ENCODE measurements at places on chromosomes 11 and 22. TPM values are rescaled to one million over a fixed set of nuclear protein-coding genes. Genes with fewer than 3 reads are reported as not detected.

GRCh38 chr11:11580841-11581411, 40.9 kb downstream of the GALNT18 start:
- DNase-seq = peak; percentile 58
- H3K4me1 ChIP-seq = peaks cover 72% of the 10 kb centered on the region
- H3K27me3 ChIP-seq = no peaks in the 10 kb centered on the region
- no peak overlapping the region for H3K4me3 ChIP-seq

DNA sequence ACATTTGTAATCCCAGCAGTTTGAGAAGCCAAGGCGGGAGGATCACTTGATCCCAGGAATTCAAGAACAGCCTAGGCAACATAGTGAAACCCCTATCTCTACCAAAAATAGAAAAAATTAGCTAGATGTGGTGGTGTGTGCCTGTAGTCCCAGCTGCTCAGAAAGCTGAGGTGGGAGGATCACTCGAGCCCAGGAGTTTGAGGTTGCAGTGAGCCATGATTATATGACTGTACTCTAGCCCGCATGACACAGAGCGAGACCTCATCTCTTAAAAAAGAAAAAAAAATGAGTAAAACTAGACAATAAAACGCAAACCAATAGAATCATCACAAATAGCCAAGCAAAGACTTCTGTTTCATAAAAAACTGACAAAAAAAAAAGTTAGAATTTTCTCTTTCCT, 21.8 kb downstream of the NUCB2 start:
- peaks cover 54% of the 10 kb centered on the region for H3K36me3 ChIP-seq
- H3K27me3 ChIP-seq = no peaks in the 10 kb centered on the region
- DNase-seq = no peak

DNA sequence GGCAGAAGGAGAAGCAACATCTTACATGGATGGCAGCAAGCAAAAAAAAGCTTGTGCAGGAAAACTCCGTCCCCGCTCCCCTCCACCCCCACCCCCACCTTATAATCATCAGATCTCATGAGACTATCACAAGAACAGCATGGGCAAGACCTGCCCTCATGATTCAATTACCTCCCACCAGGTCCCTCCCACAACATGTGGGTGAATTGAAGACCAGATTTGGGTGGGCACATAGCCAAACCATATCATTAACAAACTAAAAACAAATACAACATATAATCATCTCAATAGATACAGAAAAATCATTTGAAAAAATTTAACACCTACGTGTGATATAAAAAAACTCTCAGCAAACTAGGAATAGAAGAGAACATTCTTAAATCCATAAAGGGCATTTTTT, 88.8 kb downstream of the BUD13 start:
- no peak for DNase-seq
- no peaks in the 10 kb centered on the region for H3K27me3 ChIP-seq
- no peak overlapping the region for H3K4me3 ChIP-seq
- H3K27ac ChIP-seq = no peak overlapping the region
- H3K36me3 ChIP-seq = no peaks in the 10 kb centered on the region

GRCh38 chr22:19576460-19577421, 52.5 kb upstream of the CLDN5 start:
- no peak overlapping the region for H3K4me3 ChIP-seq
- H3K4me1 ChIP-seq = no peaks in the 10 kb centered on the region
- DNase-seq = no peak

- H3K4me1 ChIP-seq = no peaks in the 10 kb centered on the region
- no peak overlapping the region for H3K4me3 ChIP-seq
- no peaks in the 10 kb centered on the region for H3K27me3 ChIP-seq
- no peaks in the 10 kb centered on the region for H3K36me3 ChIP-seq
Observed at GRCh38 chr11:26470992-26471391, 101.1 kb downstream of the MUC15 start.

GRCh38 chr11:65806979-65807378, 20.1 kb downstream of the OVOL1 start:
- no peak overlapping the region for H3K4me3 ChIP-seq
- no peak overlapping the region for H3K27ac ChIP-seq
- H3K36me3 ChIP-seq = no peaks in the 10 kb centered on the region
- peaks cover 7% of the 10 kb centered on the region for H3K27me3 ChIP-seq
- no peak for DNase-seq
- H3K4me1 ChIP-seq = no peaks in the 10 kb centered on the region

DNA sequence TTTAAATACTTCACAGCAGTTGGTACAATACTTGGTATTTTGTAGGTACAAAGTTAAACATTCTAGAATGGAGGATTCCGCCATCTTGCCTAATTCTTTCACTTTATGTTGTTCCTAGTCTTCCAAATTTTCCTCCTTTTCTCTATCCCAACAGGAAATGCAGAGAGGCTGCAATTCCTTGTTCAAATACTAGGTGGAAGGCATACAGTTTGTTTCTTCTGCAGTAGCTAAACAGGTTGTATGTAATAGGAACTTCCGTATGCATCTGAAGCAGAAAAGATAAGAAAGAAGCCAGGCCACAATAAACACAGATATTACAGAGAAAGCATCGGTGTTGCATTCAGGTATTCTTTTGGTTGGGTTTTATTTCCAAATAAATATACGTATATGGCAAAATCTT, 186.4 kb upstream of the MTMR2 start:
- no peak for DNase-seq
- no peak overlapping the region for H3K4me3 ChIP-seq
- no peaks in the 10 kb centered on the region for H3K27me3 ChIP-seq

GRCh38 chr11:59152312-59152951, 9.8 kb downstream of the FAM111A start:
- no peak for DNase-seq
- H3K4me3 ChIP-seq = no peak overlapping the region
- H3K4me1 ChIP-seq = no peaks in the 10 kb centered on the region

DNA sequence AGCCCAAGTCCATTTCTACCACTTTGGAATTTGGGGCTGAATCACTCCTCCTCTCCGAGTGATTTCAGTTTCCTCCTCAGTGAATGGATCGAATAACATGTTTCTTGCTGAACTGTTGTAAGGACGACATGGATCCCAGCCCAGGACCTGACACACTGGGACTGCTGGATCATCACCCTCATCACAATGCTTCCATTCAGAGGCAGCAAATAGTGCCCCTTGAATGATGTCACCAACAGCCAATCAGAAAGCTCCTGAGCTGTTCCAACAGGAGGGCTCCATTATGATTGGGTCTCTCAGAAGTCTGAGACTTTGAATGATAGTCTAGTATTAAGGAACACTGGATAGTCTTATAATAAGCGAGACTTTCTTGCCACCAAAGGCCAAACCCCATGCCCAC, 158.9 kb downstream of the MYO18B start:
- H3K27ac ChIP-seq = no peak overlapping the region
- H3K36me3 ChIP-seq = peaks cover 96% of the 10 kb centered on the region
- H3K4me3 ChIP-seq = no peak overlapping the region
- DNase-seq = no peak

- no peaks in the 10 kb centered on the region for H3K4me1 ChIP-seq
- DNase-seq = peak; percentile 43
- H3K27ac ChIP-seq = no peak overlapping the region
- H3K36me3 ChIP-seq = no peaks in the 10 kb centered on the region
Observed at GRCh38 chr11:134607963-134608750, 196.1 kb upstream of the B3GAT1 start.

DNA sequence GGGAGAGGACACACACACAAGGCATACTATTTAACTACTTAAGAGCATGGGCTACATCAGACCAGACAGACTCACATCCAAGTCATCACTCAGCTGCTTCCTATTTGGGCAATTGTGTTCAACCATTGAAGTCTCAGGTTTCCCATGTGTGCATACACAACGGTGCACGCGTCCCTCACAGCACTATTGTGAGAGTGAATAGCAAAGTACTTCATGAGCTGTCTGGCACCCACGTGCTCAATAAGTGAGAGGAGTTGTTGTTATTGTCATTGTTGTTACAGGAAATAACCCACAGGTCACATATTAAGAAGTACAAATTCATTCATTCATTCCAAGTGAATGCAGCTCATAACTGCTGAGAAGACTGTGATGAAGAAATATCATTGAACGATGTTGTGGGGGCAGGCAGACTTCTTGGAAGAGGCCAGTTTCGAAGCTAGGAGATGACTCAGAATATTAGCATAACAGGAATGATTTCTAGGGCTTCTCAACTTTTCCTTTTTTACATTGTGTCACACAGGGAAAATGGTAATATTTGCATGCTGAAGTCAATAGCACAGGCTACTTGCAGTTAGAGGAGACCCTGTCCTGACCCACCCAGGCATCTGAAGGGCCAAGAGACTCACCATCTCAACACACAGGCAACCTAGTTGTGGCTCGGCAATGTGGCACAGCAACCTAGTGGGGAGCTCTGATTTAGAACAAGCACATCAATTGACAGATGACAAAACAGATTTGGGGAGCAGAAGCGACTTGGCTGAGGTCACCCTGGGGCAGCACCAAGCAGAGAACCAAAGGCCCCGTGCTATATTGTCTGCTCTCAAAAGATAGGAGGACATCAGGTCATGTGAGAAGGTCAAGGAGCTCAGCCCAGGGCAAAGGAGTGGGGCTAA, 606.0 kb downstream of the BUD13 start:
- peak; percentile 28 for DNase-seq
- H3K36me3 ChIP-seq = no peaks in the 10 kb centered on the region
- no peak overlapping the region for H3K27ac ChIP-seq
- no peaks in the 10 kb centered on the region for H3K4me1 ChIP-seq
- H3K27me3 ChIP-seq = no peaks in the 10 kb centered on the region

GRCh38 chr11:133830931-133831907, 14.1 kb downstream of the SPATA19 start:
- no peaks in the 10 kb centered on the region for H3K36me3 ChIP-seq
- no peak for DNase-seq
- no peaks in the 10 kb centered on the region for H3K27me3 ChIP-seq
- H3K4me3 ChIP-seq = no peak overlapping the region

GRCh38 chr11:16011396-16011795, 344.9 kb downstream of the SOX6 start:
- H3K27ac ChIP-seq = no peak overlapping the region
- no peaks in the 10 kb centered on the region for H3K27me3 ChIP-seq
- no peak for DNase-seq
- no peak overlapping the region for H3K4me3 ChIP-seq
- H3K4me1 ChIP-seq = no peaks in the 10 kb centered on the region
- H3K36me3 ChIP-seq = no peaks in the 10 kb centered on the region

- no peak for DNase-seq
- H3K4me1 ChIP-seq = no peaks in the 10 kb centered on the region
- no peak overlapping the region for H3K27ac ChIP-seq
- H3K4me3 ChIP-seq = no peak overlapping the region
- H3K36me3 ChIP-seq = no peaks in the 10 kb centered on the region
Observed at GRCh38 chr11:81907996-81908395, 825.7 kb downstream of the FAM181B start.

DNA sequence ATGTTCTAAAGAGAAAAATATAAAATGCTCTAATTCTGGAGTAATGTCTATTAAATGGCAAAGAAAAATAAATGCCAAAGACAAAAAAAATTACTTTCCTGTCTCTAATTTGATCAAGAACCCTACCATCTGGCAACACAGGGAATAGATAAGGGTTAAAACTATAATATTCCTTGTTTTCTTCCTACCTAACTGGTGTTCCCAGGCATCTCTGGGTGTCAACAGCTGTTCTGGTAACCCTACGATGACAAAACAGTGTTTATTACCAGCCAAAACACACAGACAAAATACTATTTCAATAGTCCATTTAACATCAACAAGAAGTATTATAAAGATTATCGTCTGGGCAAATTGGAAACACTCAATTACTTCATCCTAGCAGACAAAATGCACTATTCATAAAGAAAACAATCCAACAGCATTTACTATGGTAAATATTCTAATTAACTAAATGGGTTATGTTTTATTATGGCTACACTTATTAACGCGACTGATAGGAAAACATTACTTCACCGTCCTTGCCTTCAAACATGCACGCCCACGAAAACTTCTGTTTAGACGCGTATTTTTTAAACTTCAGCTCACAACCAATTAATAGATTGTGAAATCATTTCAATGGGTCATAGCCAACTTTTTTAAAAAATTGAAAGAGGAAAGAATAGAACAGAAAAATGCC, 50.6 kb downstream of the LGR4 start:
- DNase-seq = no peak
- peak overlapping the region; percentile 74 for H3K27ac ChIP-seq
- no peaks in the 10 kb centered on the region for H3K4me1 ChIP-seq
- H3K27me3 ChIP-seq = no peaks in the 10 kb centered on the region
- H3K36me3 ChIP-seq = no peaks in the 10 kb centered on the region

DNA sequence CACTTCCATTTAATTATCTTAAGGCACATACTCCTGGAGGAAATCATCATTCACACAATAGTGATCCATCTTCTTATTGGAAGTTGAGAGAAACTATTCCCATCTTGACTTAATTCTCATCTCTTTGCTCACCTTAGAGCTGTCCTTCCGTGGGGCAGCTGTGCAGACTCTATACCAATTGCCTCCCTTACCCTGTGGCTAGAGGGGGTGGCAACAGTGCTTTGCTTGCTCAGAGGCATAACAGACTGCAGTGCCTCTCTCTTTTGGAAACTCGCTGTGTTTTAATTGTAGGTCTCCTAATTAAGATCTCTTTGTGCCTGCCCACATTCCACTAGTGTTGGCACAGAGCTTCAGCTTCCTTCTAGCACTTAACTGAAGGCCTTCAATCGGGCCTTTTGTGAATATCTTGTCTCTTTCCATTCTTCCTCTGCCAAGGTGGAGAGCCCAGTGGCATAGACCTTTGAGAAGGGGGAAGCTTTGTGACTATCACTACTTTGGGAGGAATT, 5.5 kb downstream of the KMT2A start:
- H3K27ac ChIP-seq = no peak overlapping the region
- H3K4me3 ChIP-seq = no peak overlapping the region
- no peaks in the 10 kb centered on the region for H3K27me3 ChIP-seq
- H3K36me3 ChIP-seq = no peaks in the 10 kb centered on the region

DNA sequence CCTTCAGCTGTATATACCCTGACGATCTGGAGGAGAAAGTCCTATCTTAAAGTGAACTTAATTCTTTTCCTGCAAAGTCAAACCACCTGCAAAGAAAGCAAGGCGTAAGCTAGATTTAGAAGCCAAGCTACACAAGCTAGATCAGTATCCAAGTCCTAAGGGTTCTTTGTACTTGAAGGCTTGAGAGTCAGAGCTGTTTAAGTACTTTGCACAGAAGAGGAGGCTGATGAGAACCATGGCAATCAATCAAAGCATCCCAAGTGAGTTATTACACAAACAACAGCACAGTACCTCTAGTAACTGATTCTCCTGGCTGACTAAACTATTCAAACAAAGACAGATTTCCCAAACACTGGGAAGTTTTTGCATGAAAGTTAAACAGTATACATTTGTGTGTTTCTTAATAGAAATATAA, 1.9 kb downstream of the CDON start:
- H3K4me3 ChIP-seq = no peak overlapping the region
- no peaks in the 10 kb centered on the region for H3K4me1 ChIP-seq
- DNase-seq = no peak
- no peaks in the 10 kb centered on the region for H3K27me3 ChIP-seq

BTBD18 gene
- not detected for total RNA-seq

MFNG gene
- 9.9 TPM for total RNA-seq

RASL10A gene
- 1.8 TPM for total RNA-seq

ATL3 gene
- 33.5 TPM for total RNA-seq

STIM1 gene
- total RNA-seq = 15.4 TPM

SPDYC gene
- total RNA-seq = not detected

NDUFV1 gene
- total RNA-seq = 424 TPM

NNMT gene
- total RNA-seq = 240 TPM

All from right atrium auricular region (tissue), 2 donors.